ENCODE measurements at places on chromosomes 2 and 18.

- DNase-seq, result no peak
These were observed 45.3 kb upstream of the SERPINE2 start for GRCh38 chr2:224084266-224084892.

DNA sequence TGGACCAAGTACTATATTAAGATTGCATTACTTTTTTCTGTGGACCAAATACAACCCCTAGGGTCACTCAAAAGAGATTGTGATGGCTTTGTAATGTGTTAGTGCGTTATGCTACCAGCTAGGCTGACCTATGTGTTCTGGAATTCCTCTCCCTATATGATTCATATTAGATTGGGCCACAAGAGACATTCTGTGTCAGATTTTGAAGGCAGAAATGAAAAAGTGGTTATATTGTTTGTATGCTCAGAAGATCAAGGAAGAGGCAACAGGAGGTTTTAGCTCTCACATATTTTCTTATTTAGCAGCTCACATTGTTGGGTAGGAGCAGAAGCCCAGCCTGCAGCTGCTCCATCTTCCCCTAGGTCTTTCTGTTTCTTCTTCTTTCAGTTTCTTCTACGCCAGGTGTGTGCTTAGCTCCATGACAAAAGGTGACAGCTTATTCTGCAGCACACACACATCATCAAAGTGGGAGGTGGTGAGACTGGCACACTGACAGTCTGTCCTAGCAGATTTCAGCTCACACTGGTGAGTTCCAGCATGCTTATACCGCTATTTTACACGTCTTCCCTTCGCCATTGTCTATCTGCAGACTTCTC is 156.8 kb upstream of the UBE2E3 start:
- no peak for DNase-seq

DNA sequence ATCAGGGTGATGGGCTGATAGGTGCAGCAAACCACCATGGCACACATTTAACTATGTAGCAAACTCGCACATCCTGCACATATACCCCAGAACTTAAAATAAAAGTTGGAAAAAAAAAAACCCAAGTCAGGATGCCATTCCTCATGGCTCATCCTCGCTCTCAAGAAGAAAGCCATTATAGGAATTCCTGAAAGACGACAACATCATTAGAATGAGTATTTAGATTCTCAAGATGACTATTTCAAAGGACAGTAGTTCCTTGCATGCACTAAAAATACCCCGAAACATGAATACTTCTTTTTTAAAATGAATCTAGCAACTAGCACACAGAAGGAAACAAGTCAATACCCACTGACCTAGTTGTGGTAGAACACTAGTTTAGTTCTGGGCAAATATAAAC is 285.8 kb upstream of the REV1 start:
- no peak for DNase-seq

GRCh38 chr2:28108143-28108542 is 217.6 kb downstream of the BABAM2 start:
- DNase-seq, result no peak

- DNase-seq, result no peak
These were observed 253.6 kb upstream of the SIX3 start for GRCh38 chr2:44687686-44688455.
